ENCODE measurements at places on chromosomes 13 and 19.

GRCh38 chr19:32287811-32288227, 57.6 kb upstream of the ZNF507 start:
- no peak for DNase-seq

GRCh38 chr13:40875583-40875982, 86.2 kb downstream of the SLC25A15 start:
- no peak for DNase-seq

- no peak for DNase-seq
Observed at GRCh38 chr13:114235697-114236096, 1.0 kb downstream of the CDC16 start.

GRCh38 chr13:25771202-25771601, 280.6 kb downstream of the SHISA2 start:
- no peak for DNase-seq

GRCh38 chr19:17137417-17137816, 61.8 kb downstream of the MYO9B start:
- DNase-seq, result no peak

- no peak for DNase-seq
Observed at GRCh38 chr13:76720821-76721220, 165.4 kb downstream of the KCTD12 start.

- DNase-seq, result no peak
Observed at GRCh38 chr13:108495646-108496361, 133.6 kb upstream of the MYO16 start.

DNA sequence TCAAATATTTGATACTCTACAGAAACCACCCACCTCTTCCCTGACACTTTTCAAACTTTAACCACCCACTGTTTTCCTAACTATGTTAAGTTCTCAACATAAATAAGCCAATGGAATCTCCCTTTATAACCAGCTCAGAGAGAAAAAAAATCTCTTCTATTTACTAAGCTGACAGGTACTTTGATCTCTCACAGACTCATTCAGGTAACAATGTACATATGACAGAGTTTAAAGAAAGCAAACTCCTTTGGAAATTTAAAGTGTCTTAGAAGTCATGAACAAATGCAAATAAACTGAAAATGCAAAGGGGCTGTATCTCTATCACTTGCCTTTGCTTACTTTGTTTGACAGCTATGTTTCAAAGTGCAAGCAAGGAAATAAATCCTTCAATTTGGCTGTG, 109.3 kb downstream of the KLF12 start:
- DNase-seq, result no peak

- no peak for DNase-seq
Observed at GRCh38 chr13:38309397-38309796, 40.3 kb upstream of the UFM1 start.

GRCh38 chr19:9013988-9014387, 3.8 kb upstream of the MUC16 start:
- no peak for DNase-seq

DNA sequence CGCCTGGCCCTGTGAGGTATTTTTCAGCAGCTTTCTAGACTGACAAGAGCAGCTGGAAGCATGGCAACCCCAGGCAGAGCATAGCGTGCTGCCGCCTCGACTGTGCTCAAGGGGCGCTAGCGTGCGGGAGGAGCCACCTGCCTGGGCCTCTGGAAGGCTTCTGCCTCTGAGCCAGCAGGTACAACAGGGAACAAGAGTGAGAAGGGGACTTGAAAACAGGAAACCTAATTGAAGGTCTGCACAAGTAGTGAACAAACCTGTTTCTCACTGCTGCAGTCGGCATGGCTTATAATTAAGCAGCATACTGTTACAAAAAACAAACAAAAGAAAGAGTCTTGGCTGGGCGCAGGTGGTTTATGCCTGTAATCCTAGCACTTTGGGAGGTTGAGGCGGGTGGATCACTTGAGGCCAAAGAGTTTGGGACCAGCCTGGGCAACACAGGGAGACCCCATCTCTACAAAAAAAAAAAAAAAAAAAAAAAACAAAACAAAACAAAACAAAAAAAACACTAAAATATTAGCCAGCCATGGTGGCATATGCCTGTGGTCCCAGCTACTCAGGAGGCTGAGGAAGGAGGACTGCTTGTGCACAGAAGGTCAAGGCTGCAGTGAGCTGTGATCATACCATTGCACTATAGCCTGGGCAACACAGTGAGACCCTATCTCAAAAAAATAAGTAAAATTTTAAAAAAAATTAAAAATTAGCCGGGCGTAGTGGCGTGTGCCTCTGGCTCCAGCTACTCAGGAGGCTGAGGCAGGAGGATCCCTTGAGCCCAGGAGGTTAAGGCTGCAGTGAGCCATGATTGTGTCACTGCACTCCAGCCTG, 12.6 kb upstream of the GARRE1 start:
- DNase-seq, result no peak

- no peak for DNase-seq
Observed at GRCh38 chr19:15506074-15506571, 2.2 kb upstream of the CYP4F22 start.

DNA sequence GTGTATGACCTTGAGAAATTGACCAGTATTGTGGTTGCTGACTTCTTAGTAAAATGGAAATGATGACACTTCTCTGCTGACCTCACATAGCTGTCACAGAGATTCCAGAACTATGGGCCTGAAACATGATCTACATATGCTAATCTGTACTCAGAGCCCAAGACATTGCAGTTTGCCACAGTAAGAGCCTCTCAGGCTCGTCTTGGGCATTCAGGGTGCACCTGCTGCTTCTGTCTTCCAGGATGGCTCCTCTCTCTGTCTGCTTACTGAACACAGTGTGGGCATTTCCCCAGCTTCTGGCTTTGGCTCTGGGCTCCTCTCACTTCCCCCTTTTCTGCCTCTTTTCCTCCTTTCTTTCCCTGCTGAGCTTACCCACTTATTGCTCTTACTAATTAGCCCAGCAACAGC, 22.3 kb upstream of the SLC46A3 start:
- DNase-seq, result no peak

DNA sequence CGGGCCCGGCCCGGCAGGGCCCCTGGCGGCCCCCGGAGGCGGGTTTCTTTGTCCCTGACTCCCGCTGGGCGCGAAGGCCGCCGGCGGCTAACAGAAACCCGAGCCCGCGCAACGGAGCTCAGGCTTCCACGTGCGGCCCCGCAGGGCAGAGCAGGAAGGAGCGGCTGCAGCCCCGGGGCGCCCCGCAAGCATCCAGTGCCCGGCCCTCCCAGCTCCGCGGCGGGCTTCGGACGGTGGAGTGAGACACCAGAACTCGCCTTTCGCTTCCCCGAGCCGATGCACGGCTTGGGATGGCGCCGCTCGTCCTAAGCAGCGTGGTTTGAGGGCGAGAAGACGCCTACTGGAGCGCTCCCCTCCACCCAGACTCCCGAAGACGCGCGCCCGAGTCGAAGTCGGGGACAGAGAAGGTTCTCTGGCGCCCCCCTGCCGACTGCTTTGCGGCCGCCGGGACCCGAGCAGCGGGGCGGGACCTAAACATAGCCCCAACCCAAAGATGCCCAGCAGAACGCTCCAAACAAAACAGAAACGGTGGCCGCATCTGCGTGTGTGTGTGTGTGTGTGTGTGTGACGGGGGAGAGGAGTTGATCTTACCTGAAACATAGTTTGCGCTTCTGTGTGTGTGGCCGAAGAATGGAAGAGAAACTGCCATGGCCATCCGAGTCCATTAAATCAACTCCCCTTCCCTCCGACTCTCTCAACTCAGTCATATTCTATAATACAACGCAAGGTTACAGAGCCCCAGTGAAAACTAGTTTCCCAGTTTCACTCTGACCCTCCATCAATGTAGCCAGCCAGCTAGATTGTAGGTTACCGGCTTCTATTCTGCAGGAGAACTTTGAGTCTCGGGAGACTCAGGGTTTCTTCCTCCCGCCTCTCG, 629 bp upstream of the FGF9 start:
- DNase-seq, result peak; percentile 35

DNA sequence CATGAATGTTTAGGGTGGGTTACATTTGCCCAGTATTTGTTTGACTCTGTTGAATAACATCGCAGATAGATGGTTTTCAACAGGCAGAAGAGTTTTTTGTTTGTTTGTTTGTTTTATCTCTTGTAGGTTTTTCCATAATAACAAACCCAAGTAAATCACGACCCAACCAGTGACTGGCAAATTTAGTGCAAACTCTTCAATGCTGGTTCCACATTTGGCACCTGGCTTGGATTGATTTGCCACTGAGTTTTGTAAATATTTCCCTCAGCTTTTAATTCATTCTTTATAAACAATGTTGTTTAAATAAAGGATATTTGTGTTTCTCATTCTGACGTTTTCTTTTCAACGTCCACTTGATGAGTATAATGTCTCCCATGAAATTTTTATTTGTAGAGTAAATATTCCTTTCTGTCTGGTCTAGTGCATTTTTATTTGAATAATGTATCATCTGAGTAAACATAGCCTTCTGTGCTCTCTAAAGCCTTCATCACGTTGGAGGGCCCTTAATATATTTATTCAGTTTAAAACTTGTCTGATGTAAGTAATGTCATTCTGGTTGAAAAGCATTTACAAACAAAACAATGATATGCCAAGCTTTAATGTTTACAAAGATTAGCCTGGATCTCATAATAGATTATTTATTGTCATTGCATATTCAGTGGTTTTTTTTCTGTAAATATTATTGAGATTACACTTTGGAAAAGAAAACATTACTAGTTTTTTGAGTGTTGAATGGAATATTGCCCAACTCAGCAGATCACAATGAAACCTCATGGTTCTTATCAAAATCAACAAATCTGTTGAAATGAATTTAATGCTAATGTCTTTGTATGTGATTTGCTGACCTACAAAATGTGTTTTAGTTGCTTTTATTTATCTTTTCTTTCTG, 90.4 kb upstream of the PEG3 start:
- DNase-seq, result no peak

DNA sequence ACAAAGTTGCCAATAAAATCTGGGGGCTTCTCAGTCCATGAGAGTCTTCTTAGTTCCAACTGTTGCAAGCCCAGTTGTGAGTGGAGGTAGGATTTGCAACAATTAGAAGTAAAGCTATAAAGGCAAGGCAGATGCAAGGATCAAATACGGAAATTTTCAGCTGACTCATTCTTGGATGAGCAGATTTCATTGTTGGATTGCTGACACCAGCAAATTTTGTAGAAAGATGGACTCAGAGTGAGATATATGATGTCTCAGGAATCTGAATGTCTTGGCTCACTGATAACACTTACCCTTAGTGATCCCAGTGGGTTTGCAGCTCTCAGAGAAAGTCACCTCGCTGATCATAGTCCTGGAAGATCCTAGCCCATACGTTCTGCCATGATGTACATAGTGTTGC, 209.0 kb downstream of the GPC6 start:
- no peak for DNase-seq

DNA sequence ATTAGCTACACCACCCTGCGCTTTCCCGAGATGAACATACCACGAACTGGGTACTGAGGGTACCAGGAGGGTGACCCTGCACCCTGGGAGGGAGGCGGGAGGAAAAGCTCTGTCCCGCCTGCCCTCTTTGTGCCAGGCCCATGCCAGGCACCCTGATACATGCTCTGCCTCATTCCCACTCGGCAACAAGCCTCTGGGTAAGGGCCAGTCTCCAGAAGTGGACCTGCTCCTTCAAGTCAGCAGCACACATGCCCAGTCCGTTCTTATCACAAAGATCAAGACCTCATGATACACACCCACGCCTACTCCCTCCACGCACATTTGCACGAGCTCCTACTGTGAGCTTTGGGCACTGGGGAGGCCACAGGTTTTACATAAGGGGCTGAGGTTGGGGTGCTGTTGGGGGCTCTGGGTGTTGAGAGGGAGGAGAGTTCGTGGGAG, 2.0 kb upstream of the FFAR1 start:
- no peak for DNase-seq

GRCh38 chr13:70668983-70669382, 560.7 kb upstream of the KLHL1 start:
- no peak for DNase-seq

GRCh38 chr19:55247621-55248099, 11.2 kb downstream of the PPP6R1 start:
- no peak for DNase-seq
